ENCODE measurements at places on chromosomes 13 and 19. TPM values are rescaled to one million over a fixed set of nuclear protein-coding genes. Genes with fewer than 3 reads are reported as not detected.

ZNF665 gene
- 5.3 TPM for total RNA-seq

C5AR2 gene
- 1.5 TPM for total RNA-seq

CCDC8 gene
- total RNA-seq = 4.6 TPM

GRCh38 chr19:4593409-4593851 lies 33.9 kb upstream of the SEMA6B start:
- no peak for DNase-seq

DNA sequence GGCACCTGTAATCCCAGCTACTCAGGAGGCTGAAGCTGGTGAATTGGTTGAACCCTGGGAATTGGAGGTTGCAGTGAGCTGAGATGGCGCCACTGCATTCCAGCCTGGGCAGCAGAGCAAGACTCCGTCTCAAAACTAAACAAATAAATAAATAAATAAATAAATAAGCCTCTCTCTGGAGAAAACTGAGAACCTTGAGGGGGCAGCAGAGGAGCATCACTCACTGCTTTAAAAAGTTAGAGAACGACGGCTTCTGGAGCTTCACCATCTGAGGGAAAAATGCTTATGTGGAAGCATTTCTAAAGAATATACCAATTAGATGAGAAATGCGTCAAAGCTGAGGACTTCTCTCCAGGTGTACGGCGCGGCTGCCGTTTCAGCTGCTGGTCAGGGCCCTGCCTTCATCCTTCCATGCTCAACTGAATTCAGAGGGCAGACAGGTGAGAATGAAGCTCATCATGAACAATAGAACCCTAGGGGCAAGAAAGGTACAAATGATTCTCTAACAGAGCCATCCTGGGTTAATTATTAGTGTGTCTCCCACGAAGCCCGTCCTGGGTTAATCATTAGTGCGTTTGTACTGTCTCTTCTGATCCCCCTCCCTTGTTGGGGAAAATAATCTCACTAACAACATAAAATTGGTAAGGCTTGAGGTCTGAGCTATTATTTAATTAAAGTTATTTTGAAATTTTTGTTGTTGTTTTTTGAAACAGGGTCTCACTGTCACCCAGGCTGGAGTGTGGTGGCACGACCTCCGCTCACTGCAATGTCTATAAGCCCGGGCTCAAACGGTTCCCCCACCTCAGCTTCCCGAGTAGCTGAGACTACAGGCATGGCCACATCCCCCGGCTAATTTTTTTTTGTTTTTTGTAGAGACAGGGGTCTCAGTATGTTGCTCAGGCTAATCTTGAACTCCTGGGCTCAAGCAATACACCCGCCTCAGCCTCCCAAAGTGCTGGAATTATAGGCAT lies 80.1 kb downstream of the IPO5 start:
- DNase-seq = no peak

DNA sequence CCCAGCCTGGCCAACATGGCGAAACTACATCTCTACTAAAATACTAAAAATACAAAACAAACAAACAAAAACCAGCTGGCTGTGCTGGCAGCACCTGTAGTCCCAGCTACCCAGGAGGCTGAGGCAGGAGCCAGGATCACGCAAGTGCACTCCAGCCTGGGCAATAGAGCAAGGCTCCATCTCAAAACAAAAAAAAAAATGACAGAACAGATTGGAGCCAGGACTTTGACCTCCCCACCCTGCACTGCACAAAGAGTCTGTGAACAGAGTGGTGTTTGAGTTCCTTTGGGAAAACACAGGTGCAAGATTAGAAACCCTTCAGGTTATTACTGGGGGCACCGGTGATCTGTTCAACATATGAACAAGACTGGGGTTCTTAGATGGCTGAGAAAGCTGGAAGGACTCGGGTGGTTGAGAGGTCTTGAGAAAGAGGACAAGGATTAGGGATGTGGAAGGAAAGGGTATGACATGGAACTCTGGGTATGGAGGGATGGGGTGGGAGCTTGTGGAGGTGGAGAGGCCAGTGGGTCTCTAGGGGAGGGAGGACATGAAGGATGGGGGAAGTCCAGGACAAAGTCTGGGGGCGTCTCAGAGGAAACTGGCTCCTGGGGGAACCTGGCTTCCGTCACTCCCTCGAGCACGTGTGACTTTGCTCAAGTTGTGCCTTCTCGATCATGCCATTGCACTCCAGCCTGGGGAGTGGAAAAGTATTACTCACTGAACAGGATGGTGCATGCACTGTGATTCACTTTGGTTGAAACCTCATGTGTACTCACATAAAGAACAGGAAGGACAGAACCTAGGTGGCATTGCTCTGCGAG lies 25.9 kb downstream of the RCN3 start:
- DNase-seq = no peak

DNA sequence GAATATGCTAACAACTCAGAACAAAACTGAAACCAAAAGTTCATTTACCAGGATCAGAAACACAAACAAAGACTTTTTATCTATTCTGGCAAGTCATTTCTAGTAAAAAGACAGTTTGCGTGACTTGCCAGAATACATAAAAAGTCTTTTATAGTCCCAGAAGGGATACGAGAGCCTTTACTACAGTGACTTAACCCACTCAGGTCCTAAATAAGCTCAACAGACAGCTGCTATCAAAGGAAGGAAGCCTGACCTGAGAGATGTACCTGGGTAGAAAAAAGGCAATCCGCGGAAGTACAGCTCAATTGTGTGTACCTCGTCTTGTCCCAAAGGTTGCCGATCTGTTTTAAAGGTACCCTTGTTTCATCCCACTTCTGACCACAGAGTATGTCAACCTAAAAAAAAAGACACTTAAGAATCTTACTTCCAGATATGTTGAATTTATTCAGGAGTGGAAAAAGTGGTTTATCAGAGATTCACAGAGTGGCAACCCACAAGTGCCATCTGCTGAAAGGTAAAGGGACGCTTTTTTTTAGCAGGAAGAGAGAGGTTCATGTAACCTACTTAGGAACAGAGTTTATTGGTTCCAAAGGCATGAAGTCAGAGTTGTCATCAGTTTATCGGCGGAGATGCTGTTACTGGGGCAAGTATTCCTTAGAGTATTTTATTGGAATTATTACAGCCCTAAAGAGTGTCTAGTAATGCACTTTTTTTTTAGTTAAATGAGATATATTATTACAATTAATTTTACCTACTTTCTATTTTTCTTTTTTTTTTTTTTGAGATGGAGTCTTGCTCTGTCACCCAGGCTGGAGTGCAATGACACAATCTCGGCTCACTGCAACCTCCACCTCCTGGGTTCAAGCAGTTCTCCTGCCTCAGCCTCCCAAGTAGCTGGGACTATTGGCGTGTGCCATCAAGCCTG lies 69.7 kb upstream of the C1QTNF9B start:
- no peak for DNase-seq

- DNase-seq = no peak
Observed at GRCh38 chr13:21328836-21329477, 130.1 kb downstream of the ZDHHC20 start.

- peak; percentile 75 for DNase-seq
Observed at GRCh38 chr13:111153977-111154332, 38.8 kb downstream of the ARHGEF7 start.

GRCh38 chr13:26946684-26947343 lies 186.2 kb upstream of the GPR12 start:
- no peak for DNase-seq

GRCh38 chr19:38655148-38655824 lies 7.8 kb downstream of the ACTN4 start:
- DNase-seq = no peak

DNA sequence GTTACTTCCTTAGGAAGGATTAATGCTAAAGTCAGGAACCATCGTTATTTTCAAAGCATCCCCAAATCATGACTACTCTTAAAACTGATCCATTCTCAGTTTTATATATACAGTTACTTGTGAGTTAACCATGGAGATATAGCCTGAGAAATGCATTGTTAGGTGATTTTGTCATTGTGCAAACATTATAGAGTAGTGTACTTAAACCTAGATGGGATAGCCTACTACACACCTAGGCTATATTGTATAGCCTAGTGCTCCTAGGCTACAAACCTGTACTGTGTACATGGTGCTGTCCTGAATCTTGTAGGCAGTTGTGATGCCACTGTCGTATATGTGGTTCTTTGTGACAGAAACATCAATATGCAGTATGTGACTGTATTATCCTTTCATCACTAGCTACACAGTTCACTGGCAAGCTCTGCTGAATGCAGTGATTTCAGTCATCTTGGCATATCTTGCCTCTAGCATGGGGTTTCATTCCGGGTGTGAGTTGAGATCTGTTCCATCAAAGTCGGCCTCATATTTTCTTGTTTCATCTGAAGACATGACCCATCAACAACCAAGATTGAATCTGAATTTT lies 45.3 kb downstream of the CDK8 start:
- no peak for DNase-seq

PTGER1 gene
- total RNA-seq = 0.54 TPM

GRCh38 chr19:43707158-43707712 lies 8.6 kb upstream of the IRGC start:
- DNase-seq = no peak

DNA sequence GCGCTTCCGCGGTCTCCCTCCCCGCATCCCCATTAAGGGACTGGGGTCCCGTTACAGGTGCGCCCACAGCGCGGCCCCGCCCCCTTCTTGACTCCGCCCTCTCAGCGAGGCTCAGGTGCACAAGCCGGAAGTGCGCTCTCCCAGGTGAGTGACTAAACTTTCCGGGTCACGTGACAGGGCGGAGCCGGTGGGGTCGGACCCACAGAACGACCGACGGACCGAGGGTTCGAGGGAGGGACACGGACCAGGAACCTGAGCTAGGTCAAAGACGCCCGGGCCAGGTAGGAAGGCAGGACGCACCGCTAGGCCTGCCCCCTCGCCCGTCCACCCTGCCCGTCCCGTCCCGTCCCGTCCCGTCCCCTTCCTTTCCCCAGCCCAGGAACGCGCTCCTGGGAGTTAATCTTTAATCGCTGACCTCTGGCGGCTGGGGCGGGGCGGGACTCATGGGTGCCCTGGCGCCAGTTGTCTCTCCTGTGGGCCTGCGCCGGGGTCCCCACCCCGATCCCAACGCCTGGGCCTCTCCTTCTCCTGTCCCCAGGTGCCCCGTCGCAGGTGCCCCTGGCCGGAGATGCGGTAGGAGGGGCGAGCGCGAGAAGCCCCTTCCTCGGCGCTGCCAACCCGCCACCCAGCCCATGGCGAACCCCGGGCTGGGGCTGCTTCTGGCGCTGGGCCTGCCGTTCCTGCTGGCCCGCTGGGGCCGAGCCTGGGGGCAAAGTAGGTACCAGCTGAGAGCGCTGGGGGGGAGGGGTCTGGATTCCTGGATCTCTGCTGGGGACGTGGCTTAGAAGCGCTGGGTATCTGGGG lies at the start of gene CRB3:
Gene CRB3 (plus strand): TSS at position 202 of the 804 bp plus-strand sequence. CDS start 431 bp downstream, at position 633.
- DNase-seq = no peak

DNA sequence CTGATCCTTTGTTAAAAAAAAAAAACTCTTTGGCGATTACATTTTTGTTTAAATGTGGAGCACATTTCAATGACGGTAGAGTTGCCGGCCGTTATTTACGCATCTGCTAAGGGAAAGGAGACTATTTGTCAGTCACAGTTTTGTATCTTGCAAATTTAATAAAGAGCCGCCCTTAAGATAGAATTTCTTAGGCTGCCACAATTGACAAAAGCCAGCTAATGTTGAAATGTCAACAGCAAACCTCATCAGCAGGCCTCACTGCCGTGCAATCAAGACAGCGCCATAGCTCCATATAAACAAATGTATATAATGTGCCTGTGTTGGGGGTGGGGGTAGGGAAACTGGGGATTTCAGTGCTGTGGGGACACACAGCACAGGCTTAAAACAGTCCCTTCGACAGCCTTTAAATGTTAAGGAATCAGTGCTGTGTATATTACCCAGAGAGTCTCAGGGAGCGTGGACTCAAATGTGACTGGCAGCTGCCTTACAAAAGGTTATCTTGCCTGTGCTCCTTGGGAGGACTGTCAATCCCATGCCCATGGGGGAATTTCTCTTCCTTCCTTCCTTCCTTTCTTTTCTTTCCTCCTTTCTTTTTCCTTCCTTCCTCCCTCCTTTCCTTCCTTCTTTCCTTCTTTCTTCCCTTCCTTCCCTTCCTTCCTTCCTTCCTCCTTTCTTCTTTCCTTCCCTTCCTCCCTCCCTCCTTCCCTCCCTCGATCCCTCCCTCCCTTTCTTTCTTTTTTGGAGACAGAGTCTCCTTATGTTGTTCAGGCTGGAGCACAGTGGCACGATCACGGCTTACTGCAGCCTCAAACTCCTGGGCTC lies 108.0 kb downstream of the URI1 start:
- DNase-seq = no peak

DNA sequence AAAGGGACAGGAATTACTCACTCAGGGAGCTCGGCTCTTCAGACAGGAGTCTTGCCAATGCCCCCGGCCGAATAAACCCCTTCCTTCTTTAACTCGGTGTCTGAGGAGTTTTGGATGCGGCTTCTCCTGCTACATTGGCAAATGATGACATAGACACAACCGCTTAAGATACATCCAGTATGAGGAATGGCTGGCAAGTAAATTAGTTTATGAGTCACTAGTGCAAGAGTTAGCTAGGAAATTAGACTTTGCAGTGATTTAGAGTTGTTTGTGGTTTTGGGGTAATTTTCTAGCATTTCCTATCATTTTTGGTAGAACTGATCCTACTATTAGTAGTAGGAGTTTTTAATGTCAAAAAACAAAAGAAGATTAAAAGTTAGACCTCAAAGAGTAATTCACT lies 166.2 kb downstream of the SLITRK1 start:
- DNase-seq = no peak

DNA sequence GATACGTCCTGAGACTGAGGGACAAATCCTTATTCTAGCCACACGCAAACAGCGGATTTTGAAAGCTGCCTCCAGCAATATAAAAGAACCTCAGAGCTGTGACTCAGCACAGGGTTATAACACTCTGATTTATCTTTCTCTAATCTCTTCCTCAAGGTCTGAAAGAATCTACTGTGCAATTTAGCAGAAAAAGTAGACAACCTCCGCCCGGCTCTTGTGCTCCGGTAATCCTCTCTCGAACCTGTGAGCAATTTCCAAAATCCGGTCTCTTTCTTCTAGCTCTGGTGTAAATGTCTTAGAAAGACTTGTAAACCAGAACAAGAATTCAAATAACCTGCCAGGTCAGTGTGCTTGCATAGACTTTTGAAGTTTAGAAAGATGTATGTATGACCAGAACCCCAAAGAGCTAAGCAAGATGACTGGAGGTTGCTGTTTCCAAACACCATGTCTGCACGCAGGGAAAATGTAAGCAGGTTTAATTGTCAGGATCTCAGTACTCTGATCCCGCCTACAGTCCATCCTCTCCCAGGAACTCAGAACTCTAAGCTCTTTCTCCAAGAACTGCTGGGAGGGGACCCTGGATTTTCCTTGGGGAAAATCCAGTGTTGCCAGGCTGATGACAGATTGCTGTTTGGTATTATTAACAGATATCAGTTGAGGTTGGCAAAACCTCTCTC lies 338.1 kb downstream of the RFC3 start:
- DNase-seq = no peak

SBNO2 gene
- 16.5 TPM for total RNA-seq

GRCh38 chr19:45999653-46000121 lies 4.4 kb downstream of the CCDC61 start:
- DNase-seq = no peak

GRCh38 chr13:23159760-23160637 lies 20.8 kb upstream of the SGCG start:
- no peak for DNase-seq
